ENCODE measurements at places on chromosomes 2 and 18.

GRCh38 chr2:76197428-76197827 is 486.7 kb upstream of the GCFC2 start:
- DNase-seq = no peak

- no peak for DNase-seq
Measured at GRCh38 chr2:71602581-71602980, 149.2 kb downstream of the DYSF start.

DNA sequence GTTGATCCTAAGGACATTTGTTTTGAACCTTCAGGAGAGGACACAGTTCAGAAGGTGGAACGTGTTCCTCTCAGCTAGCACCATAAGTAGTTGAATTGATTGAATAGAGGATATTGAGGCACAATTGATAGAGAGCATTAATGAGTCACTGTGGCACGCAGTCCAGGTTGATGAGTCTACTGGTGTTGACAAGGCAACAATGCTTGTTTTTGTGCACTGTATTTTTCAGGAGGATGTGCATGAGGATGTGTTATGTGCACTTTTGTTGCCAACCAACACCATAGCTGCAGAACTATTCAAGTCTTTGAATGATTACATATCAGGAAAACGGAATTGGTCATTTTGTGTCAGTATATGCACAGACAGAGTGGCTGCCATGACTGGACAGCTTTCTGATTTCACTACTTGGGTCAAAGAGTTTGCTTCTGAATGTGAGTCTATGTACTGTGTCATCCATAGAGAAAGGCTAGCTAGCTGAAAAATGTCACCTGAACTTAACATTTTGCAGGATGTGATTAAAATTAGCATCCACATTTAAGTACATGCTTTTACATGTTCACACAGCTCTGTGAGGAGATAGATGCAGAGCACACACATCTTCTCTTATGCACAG is 140.1 kb upstream of the B3GNT2 start:
- DNase-seq = no peak

DNA sequence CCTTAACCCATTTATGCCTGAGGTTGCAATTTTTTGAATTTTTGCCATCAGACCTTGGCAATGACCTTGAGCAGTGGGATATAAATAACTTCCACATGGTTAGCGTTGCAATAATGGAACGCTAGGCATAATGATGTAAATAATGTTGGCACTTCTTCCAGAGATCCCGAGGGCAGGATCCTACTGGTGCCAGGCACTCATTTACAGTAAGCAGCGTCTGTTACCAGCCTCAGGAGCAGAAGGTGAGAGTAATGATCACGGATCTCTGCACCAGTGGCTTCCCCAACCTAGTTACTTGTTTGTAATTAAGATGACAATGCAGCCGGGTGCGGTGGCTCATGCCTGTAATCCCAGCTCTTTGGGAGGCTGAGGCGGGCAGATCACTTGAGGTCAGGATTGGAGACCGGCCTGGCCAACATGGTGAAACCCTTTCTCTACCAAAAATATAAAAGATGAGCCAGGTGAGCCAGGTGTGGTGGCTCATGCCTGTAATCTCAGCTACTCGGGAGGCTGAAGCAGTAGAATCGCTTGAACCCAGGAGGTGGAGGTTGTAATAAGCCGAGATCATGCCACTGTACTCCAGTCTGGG is 41.9 kb downstream of the CPO start:
- DNase-seq = no peak

DNA sequence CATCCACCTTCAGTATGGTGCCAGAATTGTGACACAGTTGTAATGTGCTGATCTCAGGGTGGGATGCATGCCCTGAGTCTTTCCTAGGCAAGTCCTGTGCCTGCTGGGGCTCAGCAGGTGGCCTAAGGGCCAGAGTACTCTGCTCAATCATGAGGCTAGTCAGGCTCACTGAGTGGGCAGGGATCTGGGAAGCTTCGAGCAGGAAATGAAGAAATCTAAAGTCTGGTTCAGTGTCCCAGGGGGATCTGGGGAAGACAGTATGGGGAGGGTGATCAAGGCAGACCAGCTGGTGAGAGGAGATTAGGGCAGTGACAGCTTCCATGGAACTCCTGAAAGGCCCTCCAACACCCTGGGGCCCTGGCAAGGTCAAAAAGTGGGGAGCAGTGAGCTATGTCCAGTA is 8.9 kb upstream of the ANKRD29 start:
- no peak for DNase-seq

DNA sequence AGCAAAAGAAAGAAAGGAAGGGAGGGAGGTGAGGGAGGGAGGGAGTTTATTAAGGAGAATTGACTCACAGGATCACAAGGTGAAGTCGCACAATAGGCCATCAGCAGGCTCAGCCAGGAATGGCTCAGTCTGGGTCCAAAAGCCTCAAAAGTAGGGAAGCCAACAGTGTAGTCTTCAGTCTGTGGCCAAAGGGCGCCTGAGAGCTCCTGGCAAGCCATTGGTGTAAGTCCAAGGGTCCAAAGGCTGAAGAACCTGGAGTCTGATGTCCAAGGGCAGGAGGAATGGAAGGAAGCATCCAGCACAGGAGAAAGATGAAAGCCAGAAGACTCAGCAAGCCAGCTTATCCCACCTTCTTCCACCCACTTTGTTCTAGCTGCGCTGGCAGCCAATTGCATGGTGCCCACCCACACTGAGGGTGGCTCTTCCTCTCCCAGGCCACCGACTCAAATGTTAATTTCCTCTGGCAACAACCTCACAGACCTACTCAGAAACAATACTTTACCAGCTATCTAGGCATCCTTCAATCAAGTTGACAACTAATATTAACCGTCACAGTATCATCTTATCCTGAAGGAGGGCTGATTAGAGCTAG is 5.8 kb upstream of the ACAA2 start:
- DNase-seq = no peak

Data from SHP77 (cell line).